ENCODE measurements at places on chromosomes 13 and 19. TPM values are rescaled to one million over a fixed set of nuclear protein-coding genes. Genes with fewer than 3 reads are reported as not detected.

Gene FXYD3
- polyA plus RNA-seq: not detected

Gene GJB6
- not detected for polyA plus RNA-seq

Gene SIGLEC12
- not detected for polyA plus RNA-seq

DNA sequence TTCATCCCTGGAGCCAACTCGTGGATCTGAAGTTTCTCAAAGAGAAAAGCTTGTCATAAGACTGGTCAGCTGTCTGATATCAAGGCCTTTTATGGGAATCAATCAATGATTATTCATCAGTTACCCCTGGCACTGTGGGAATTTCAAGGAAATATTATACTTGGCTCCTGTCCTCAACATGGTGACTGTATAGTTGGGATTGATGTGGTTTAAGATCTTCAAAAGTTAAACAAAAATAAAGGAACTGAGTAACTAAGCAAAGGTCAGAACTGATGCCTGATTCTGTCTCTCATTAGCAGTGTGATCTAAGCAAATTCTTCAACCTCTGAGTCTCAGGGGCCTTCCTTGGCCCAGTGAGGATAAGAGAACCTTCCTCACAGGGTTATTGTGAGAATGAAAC lies 22.2 kb upstream of the SERPINE3 start:
- no peak overlapping the region for H3K4me3 ChIP-seq
- H3K36me3 ChIP-seq: no peaks in the 10 kb centered on the region
- DNase-seq: peak; percentile 42
- H3K27me3 ChIP-seq: no peaks in the 10 kb centered on the region
- peaks cover 13% of the 10 kb centered on the region for H3K4me1 ChIP-seq
- H3K27ac ChIP-seq: no peak overlapping the region

GRCh38 chr13:89465366-89465765 lies 1794.2 kb downstream of the SLITRK5 start:
- H3K36me3 ChIP-seq: no peaks in the 10 kb centered on the region
- no peak for DNase-seq
- H3K27me3 ChIP-seq: no peaks in the 10 kb centered on the region
- H3K4me3 ChIP-seq: no peak overlapping the region
- no peaks in the 10 kb centered on the region for H3K4me1 ChIP-seq
- H3K27ac ChIP-seq: no peak overlapping the region

GRCh38 chr13:94479616-94480015 lies at the start of gene DCT:
DCT (minus strand) TSS chr13:94479682; CDS start chr13:94479255, 427 bp downstream.
- no peak for DNase-seq
- no peaks in the 10 kb centered on the region for H3K36me3 ChIP-seq
- H3K27ac ChIP-seq: no peak within 1 kb of the TSS
- no peaks in the 10 kb centered on the region for H3K4me1 ChIP-seq
- H3K27me3 ChIP-seq: no peaks in the 10 kb centered on the region

DNA sequence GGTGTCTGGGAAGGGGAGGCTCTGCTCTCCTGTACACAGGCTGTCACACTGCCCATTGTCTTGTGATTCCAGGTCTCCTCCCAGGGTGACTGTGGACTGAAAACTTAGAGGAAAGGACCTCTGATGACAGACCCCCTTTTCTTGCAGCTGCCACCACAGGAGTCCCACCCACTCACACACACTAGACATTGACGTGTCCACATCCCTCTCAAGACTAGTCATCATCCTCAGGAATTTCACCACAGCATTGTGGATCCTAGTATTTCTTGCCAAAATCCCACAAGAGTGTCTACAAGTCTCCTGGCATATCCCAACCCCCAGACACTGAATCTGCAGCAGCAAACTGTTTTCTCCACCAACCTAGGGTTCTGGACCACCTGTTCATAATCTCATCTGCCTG lies 5.3 kb downstream of the ZNF85 start:
- H3K27ac ChIP-seq: no peak overlapping the region
- no peaks in the 10 kb centered on the region for H3K36me3 ChIP-seq
- H3K4me1 ChIP-seq: no peaks in the 10 kb centered on the region
- DNase-seq: no peak
- no peak overlapping the region for H3K4me3 ChIP-seq
- H3K27me3 ChIP-seq: no peaks in the 10 kb centered on the region

DNA sequence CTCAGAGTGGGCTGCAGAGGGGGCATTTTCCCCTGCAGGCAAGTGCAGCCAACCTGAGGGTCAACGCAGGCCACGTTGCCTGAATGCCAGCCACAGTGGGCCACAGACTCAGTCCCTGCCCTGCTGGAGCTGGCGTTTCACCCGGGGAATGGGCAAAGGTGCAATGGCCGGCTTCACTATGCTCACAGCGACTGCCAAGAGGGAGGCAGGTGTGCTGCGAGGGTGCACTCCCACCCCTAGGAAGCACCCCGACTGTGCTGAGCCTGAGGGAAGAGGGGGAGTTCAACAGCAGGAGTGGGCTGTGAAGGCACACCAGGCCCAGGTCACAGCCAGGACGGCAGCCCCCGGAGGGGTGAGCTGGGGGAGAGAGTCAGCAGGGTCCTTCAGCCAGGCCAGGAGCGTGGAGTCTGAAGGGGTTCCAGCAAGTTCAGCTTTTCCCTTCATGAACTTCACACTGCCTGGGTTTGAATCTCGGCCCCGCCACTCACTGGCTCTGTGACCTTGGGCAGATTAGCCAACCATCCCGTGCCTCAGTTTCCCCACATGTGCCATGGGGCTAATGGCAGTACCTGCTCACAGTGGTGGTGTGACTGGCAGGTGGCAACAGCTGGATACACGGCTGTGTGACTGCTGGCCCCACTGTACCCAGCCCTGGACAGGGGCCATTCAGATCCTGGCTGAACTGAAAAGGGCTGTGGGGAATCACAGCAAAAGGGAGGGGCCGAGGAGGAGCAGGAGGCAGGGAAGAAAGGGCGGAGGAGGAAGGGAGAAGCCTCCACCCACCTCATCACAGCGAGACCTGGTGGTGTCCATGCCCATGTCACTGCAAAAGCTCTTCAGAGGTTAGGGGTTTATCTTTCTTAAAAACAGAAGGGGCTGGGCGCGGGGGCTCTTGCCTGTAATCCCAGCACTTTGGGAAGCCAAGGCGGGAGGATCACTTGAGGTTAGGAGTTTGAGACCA lies 7.6 kb downstream of the TRAPPC6A start:
- H3K36me3 ChIP-seq: no peaks in the 10 kb centered on the region
- no peak for DNase-seq
- no peaks in the 10 kb centered on the region for H3K27me3 ChIP-seq

GRCh38 chr19:54440641-54441040 lies 8.4 kb upstream of the LENG8 start:
- DNase-seq: no peak
- H3K27ac ChIP-seq: no peak overlapping the region
- H3K4me1 ChIP-seq: no peaks in the 10 kb centered on the region
- H3K4me3 ChIP-seq: no peak overlapping the region
- no peaks in the 10 kb centered on the region for H3K27me3 ChIP-seq

DNA sequence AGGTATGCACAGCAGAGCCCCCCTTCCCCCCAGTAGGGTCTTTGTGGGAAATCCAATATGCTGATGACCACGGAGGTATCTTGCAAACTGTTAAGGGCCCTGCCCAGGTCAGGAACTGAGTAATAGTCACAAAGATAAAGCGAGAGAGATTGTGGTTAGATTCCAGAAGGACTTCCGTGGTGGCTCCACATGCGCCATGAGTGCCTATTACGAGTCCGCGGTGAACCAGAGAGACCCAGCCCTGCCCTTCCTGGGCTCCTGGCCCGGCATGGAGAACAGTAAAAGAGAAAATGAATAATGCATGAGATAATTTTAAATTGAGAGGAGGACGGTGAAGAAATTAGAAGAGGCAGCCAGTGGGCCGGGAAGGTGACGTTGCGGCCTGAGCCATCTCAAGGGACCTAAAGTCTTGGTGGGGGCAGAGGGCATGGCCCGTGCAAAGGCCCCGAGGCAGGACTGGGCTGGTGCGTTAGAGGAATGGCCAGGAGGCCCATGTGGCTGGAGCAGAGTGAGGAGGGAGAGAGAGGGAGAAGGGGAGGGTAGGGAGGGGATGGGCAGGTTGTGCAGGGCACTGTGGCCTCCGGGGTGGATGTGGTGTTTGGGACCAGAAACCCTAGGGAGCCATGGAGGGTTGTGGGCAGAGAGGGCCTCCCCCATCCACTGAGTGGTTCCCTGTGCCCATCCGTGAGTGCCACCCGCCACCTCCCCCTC lies 46.6 kb upstream of the NFIC start:
- H3K36me3 ChIP-seq: no peaks in the 10 kb centered on the region
- DNase-seq: no peak
- no peaks in the 10 kb centered on the region for H3K4me1 ChIP-seq
- H3K27ac ChIP-seq: no peak overlapping the region
- no peak overlapping the region for H3K4me3 ChIP-seq
- H3K27me3 ChIP-seq: peaks cover 1% of the 10 kb centered on the region

GRCh38 chr13:65929436-65929835 lies 1300.7 kb downstream of the PCDH9 start:
- no peak for DNase-seq
- H3K4me1 ChIP-seq: peaks cover 3% of the 10 kb centered on the region
- no peak overlapping the region for H3K27ac ChIP-seq
- H3K27me3 ChIP-seq: no peaks in the 10 kb centered on the region
- no peak overlapping the region for H3K4me3 ChIP-seq

- H3K4me3 ChIP-seq: no peak overlapping the region
- H3K4me1 ChIP-seq: peaks cover 3% of the 10 kb centered on the region
- H3K36me3 ChIP-seq: no peaks in the 10 kb centered on the region
- DNase-seq: no peak
These were observed 23.2 kb upstream of the CRTC1 start for GRCh38 chr19:18660051-18660910.

DNA sequence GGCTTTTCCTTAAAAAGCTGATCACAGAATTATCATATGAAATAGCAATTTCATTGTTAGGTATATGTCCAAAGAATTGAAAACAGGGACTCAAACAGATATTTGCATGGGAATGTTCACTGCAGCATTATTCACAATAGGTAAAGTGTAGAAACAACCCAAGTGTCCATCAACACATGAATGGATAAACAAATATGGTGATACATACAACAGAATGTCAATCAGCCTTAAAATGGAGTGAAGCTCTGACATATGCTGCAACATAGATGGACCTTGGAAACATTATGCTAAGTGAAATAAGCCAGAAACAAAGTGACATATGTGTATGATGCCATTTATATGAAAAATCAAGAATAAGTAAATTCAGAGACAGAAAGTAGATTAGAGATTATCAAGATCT lies 6.1 kb upstream of the CEACAM1 start:
- H3K27ac ChIP-seq: no peak overlapping the region
- no peak for DNase-seq

GRCh38 chr19:53853707-53854106 lies 14.0 kb upstream of the MYADM start:
- no peaks in the 10 kb centered on the region for H3K27me3 ChIP-seq
- no peak for DNase-seq
- H3K4me1 ChIP-seq: peaks cover 8% of the 10 kb centered on the region
- H3K27ac ChIP-seq: no peak overlapping the region
- no peak overlapping the region for H3K4me3 ChIP-seq

DNA sequence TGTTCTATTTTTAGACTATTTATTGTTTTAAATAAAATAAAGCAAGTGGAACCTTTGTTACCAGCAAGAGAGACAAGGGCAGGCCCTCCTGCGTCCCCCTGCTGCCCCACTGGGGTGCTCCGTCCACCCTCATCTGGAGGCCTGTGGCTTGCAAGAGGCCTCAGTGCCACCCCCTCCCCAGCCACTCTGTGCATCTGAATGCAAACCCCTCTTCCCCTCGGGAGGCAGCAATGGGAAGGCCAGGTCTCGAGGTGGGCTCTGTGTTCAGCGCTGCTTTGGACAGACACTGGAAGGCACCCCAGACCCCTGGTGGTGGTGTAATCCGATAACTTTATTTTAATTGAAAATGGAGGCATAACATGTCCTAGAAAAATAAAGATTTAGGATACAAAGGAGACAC lies 4.6 kb downstream of the SIX5 start:
- no peaks in the 10 kb centered on the region for H3K36me3 ChIP-seq
- H3K27ac ChIP-seq: no peak overlapping the region
- no peak overlapping the region for H3K4me3 ChIP-seq

- no peaks in the 10 kb centered on the region for H3K27me3 ChIP-seq
- peaks cover 15% of the 10 kb centered on the region for H3K36me3 ChIP-seq
- no peak for DNase-seq
- no peak overlapping the region for H3K4me3 ChIP-seq
These were observed 8.1 kb downstream of the MRPL4 start for GRCh38 chr19:10260141-10260584.

DNA sequence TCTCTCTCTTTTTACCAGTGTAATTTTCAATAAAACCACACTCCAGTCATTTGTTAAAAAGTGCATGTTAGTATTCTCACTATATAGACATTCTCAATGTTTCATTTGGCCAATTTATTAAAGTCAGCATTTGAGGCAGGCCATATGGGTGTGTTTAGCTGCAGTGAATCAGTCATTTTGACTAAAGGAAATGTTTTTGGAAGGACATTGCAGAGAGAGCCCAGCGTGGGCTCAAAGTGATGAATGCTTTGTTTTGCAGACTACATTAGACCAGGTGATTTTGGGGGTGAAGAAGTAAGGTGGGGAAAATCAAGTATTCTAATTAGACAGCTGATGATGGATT lies 116.7 kb downstream of the POSTN start:
- no peak for DNase-seq
- H3K4me3 ChIP-seq: no peak overlapping the region
- H3K27ac ChIP-seq: no peak overlapping the region
- H3K36me3 ChIP-seq: no peaks in the 10 kb centered on the region

DNA sequence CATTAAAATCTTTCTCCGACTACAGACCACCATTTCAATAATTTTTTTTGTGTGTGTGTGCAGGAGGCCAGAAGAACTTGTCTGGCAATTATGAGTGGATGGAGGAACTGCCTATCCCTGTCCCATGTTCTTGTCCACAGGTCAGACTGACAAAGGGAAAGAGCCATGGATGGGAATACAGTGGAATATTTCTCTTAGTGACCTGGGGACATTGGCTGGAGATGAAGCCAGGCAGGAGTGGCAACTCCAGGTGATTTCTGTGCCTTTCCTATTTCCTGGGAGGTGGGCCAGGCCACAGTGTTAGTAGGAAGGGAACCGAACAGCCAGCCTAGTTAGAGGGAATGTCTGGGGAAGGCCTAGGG lies 3.7 kb downstream of the PSG9 start:
- H3K27me3 ChIP-seq: no peaks in the 10 kb centered on the region
- no peaks in the 10 kb centered on the region for H3K36me3 ChIP-seq
- no peak for DNase-seq
- H3K4me3 ChIP-seq: no peak overlapping the region
- H3K4me1 ChIP-seq: no peaks in the 10 kb centered on the region
- no peak overlapping the region for H3K27ac ChIP-seq

- H3K4me3 ChIP-seq: no peak overlapping the region
- no peak for DNase-seq
- no peaks in the 10 kb centered on the region for H3K27me3 ChIP-seq
- no peak overlapping the region for H3K27ac ChIP-seq
These were observed 3.3 kb downstream of the EEF2 start for GRCh38 chr19:3981736-3982681.

- DNase-seq: peak; percentile 57
- H3K4me3 ChIP-seq: no peak overlapping the region
- peaks cover 27% of the 10 kb centered on the region for H3K4me1 ChIP-seq
- no peaks in the 10 kb centered on the region for H3K27me3 ChIP-seq
- peak overlapping the region; percentile 20 for H3K27ac ChIP-seq
- peaks cover 9% of the 10 kb centered on the region for H3K36me3 ChIP-seq
These were observed 21.4 kb downstream of the NUFIP1 start for GRCh38 chr13:44967704-44968433.
